ENCODE measurements at places on chromosomes 2 and 18.

DNA sequence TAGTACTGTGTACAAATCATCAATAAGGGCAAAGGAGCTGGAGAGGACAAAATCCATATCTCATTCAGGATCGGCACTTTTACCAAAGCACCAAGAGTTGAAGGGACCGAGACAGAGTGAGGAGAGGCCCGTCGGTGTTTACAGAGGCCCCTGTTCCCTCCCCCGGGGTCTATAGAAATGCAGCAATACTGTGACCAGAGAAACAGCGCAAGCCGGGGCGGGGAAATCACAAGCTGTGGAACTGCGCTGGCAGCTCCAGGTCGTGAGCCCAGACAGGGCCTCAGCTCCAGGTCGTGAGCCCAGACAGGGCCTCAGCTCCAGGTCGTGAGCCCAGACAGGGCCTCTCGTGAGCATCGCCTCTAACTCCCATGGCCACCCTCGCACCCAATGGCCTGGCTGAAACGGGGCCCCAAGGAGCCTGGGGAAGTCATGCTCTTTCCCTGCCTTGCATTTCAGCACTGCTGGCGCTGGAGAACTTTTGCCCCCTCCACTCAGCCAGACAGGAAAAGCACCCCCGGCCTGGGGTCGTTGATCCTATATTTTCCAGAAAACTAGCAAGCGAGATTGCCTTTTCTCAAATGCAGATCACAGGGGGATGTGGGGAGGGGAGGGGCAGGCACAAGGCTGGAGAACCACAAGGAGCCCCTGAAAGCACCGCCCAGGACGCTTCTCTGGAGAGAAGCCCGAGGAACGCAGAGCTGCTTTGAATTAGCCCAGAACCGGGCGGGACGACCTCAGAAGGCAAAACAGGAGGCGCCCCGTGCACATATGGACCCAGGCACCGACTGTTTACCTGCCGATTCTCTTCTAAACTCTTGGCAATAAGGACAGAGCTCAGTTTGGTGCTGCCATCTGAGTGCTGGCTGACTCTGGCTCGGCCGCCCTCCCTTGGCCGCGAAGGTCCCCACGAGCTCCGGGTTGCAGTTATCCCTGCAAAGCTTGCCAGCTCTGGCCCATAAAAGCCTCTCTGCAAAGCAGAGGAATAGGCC lies 223.7 kb downstream of the ACKR3 start:
- DNase-seq, result no peak

- DNase-seq, result no peak
These were observed 48.1 kb downstream of the KLF7 start for GRCh38 chr2:207117668-207118067.

- no peak for DNase-seq
These were observed 36.6 kb downstream of the TTC32 start for GRCh38 chr2:19865151-19865550.

- no peak for DNase-seq
These were observed 119.0 kb upstream of the ITGA6 start for GRCh38 chr2:172308253-172308935.

- DNase-seq, result no peak
These were observed 86.5 kb upstream of the PPP1CB start for GRCh38 chr2:28665041-28665704.

DNA sequence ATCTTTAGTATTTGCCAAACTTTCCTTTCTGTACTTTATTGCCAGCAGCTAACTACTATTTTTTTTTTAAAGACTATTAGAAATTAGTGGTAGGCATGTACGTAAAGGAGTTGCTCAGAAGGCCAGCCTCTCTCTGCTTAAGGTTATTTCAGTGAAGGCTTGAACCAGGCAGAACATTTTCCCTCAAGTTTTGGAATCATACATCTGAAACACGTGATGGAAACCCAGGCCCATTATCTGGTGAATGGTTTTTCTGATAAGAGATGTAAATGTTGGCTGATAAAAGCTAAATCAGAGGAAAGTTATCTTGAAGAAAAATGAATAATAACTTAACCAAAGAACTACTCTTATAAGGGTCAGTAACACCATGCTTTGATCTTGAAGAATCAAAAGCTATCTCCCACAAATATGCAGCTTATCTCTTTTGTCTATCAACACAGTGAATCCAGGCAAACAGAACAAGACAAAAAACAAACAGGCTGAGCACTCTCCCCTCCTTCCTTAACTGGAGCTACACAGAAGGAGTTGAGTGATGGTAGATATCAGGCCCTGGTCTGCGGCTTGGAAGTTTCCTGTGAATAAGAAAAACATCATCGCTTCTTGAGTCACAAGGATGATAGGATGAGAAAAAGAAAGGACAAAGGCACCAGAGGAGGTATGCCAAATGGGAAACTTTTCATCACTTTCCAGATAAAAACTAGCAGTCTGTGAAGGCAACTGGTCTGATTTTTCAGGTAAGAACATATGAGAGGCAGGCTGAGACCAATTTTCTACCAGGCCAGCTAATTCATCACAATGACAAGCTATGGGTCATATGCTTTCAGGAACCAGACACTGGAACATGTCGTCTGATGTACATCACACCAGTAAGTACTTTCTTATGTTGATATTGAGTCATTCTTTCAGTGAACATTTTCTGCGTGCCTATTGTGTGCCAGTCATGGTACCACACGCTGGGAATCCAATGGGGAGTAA lies 88.4 kb upstream of the STK17B start:
- DNase-seq, result no peak

DNA sequence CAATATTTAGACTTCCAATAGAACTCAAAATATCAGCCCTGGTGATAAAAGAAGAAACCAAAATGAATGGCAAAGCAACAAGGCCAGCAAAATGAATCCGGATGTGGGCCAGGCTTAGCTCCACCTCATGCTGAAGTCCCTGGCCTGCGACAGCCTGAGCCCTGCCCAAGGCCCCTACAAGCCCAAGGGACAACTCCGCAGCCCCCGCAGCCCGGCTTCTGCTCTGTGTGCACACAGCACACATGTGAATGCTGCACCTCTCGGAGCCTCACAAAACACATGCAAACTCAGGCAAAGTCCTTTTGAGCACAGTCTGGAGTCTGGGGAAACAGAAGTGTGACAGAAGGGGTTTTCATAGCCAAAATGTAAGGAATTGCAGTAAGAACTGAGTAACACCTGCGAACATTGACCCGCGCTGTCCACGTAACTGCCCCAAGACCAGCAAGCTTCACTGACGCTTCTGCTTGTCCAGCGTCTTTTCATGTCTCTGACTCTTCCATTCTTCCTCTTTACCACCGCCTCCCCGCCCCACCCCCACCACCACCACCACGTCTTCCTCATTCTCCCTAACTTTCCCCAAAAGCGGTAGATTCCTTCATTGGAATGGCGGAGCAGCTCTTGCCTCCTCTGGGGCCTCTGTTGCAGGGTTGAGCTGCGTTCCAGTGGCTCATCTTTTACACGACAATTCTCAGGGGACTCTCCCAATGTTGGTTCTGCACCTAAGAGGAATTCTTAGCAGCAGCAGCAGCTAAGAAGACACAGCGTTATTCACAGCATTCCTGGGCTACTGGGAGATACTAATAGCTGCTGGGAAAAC lies 136.4 kb upstream of the COPS8 start:
- no peak for DNase-seq

DNA sequence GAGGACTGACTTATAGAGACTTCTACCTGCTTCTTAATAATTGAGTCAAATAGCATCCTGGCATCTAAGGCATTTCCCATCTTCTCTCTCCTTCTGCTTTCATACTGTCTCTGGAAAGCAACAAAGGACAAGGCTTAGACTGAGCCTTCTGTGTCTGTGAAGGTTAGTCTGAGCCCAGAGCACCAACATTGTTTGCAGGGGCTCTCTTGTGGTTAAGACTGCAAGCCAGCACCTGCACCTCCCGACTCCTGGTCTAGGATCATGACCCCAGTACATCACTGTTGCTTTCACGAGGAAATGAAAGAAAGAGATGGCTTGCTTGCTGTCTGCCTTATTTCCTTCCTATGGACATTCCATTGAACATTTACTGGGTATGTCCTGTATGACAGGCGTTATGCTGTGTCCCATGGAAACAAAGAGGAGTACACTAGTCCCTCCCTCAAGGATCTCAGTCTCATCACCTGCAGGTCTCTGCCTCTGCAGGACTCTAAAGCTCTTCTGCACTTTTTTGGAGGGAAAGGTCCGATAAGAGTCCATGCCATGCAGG lies 315.8 kb upstream of the EPAS1 start:
- DNase-seq, result no peak

Data from T-helper 1 cell (primary cell).